ENCODE measurements at places on chromosomes 1 and 21. TPM values are rescaled to one million over a fixed set of nuclear protein-coding genes. Genes with fewer than 3 reads are reported as not detected.

GPA33 gene
- total RNA-seq, result 0.76 TPM

GRCh38 chr1:232327269-232327668 lies 302.7 kb downstream of the SIPA1L2 start:
- no peak for DNase-seq

DNA sequence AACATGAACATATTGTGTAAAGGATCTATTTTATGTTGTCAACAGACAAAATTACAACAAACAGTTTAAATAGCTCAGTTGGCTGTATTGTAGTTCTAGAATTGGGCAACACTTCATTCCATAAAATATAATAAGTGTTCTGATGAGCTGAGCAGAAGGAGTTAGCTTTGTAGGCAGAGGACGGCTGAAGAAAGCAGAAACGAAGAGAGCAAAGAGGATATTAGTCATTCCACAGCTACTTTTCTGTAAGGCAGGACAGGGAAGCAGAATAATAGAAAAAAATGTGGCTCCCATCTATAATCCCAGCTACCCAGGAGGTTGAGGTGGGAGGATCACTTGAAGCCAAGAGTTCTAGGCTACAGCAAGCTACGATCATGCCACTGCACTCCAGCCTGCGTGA lies 20.2 kb upstream of the IVNS1ABP start:
- no peak for DNase-seq

DNA sequence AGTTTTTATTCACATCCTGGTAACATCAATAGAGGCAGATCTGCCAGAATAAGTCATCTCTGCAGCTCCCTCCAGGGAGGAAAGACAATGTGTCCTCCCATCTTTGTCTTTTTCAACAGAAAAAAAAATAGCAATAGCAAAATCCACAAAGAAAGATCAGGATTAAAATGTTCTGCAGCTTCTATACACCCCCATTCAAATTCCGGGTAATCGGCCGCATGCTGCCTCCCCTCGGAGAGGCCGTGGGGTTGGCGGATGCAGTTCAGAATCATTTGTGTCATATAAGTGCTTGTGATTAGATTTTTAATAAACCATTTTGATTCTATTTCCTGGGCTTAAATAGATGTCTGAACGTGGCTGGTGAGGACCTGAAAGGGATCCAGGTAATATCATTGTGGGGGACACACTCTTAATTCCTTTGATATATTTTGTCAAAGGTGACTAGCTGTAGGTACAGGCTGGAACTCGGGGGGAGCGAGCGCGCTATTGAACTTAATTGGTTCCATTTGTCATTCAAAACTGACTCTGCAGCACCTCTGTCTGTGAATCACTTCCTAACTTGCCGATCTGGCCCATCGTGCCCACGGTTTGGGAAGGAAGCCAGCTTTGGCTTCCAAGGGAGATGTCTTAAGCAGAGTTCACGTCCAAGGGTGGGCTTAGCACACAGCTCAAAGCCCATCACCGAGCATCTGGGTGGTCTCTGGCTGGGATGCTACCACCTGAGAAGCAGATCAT lies 85.6 kb upstream of the ARHGEF16 start:
- no peak for DNase-seq

- no peak for DNase-seq
These were observed 64.4 kb upstream of the TLR5 start for GRCh38 chr1:223207293-223208066.

AADACL4 gene
- total RNA-seq, result not detected

- no peak for DNase-seq
These were observed 36.7 kb downstream of the DISC1 start for GRCh38 chr1:231663211-231663792.

LRRC38 gene
- total RNA-seq, result not detected

SMIM1 gene
- total RNA-seq, result 1.0 TPM

GRCh38 chr21:34791776-34792503 lies 123.1 kb downstream of the CLIC6 start:
- no peak for DNase-seq

DNA sequence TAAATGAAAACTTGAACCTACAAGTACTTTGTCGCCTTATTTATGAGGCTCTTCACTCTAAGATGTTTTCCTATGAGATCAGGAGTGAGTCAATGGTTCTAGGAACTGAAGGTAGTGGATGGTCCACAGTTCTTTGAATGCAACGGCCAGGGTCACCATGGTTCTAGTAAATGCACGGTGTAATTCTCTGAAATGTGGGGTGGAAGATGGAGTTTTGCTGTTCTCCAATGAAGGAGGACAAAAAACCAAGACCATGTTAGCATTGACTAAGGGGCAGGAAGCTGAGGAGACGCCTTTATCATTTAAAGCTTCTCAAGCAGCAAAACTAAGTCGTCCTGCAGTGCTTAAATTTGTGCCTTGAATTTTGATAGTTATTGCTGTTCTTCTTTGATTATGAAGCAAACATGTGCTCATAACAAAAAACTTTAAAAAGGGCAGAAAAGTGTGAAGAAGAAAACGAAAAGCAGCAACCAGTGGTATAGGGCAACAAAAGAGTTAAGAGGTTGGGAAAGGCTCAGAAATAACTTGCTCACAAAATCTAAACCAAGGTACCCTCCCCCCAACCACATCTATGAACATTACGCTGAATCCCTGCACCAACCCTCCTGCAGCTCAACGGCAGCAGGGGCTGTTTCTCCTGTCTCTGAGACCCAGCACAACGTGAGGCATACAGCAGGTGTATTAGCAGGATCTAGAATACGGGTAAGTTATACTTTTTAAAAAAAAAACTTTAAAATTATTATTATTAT lies 85.0 kb downstream of the MRPL37 start:
- no peak for DNase-seq

Data from activated naive CD4-positive, alpha-beta T cell treated with anti-CD3 and anti-CD28 coated beads, Interleukin-2, amount 50 U/mL, for 72 hours (primary cell).